ENCODE measurements at places on chromosomes 3 and 15. TPM values are rescaled to one million over a fixed set of nuclear protein-coding genes. Genes with fewer than 3 reads are reported as not detected.

HTD2 gene
- total RNA-seq: 6.3 TPM

PDIA5 gene
- 23.4 TPM for total RNA-seq

ANKRD34C gene
- total RNA-seq: not detected

DLL4 gene
- not detected for total RNA-seq

APBA2 gene
- 4.4 TPM for total RNA-seq

DUOXA2 gene
- total RNA-seq: not detected

GOLGA8Q gene
- total RNA-seq: 7.2 TPM

AGBL1 gene
- total RNA-seq: not detected

LRRC34 gene
- 1.9 TPM for total RNA-seq

CCR8 gene
- 11.3 TPM for total RNA-seq

ACKR2 gene
- 2.7 TPM for total RNA-seq

GOLGA6L6 gene
- total RNA-seq: not detected

PEX5L gene
- 0.12 TPM for total RNA-seq

STARD5 gene
- total RNA-seq: 6.1 TPM

CLSTN2 gene
- not detected for total RNA-seq

RASL12 gene
- total RNA-seq: not detected

CLDN16 gene
- not detected for total RNA-seq

SNURF gene
- 11.9 TPM for total RNA-seq

TTC14 gene
- total RNA-seq: 67.4 TPM

KBTBD13 gene
- not detected for total RNA-seq

GCNT3 gene
- total RNA-seq: not detected

CCDC39 gene
- not detected for total RNA-seq

ROPN1B gene
- not detected for total RNA-seq

ALG1L2 gene
- total RNA-seq: not detected

GOLGA8R gene
- total RNA-seq: 8.4 TPM

FAH gene
- total RNA-seq: 58.2 TPM

RTP3 gene
- total RNA-seq: not detected

HTR3E gene
- not detected for total RNA-seq

CCDC32 gene
- total RNA-seq: 34.9 TPM

MESP2 gene
- not detected for total RNA-seq

SLC27A2 gene
- total RNA-seq: 45.3 TPM

IL5RA gene
- total RNA-seq: not detected

PRKCD gene
- total RNA-seq: 29.5 TPM
